ENCODE measurements at places on chromosomes 11 and 22. TPM values are rescaled to one million over a fixed set of nuclear protein-coding genes. Genes with fewer than 3 reads are reported as not detected.

Gene FOSL1
- total RNA-seq, result 1.7 TPM

GRCh38 chr11:82978422-82979099 is 77.0 kb downstream of the DDIAS start:
- peaks cover 7% of the 10 kb centered on the region for H3K36me3 ChIP-seq
- H3K27ac ChIP-seq, result no peak overlapping the region
- H3K4me1 ChIP-seq, result no peaks in the 10 kb centered on the region
- H3K4me3 ChIP-seq, result no peak overlapping the region
- no peaks in the 10 kb centered on the region for H3K27me3 ChIP-seq

DNA sequence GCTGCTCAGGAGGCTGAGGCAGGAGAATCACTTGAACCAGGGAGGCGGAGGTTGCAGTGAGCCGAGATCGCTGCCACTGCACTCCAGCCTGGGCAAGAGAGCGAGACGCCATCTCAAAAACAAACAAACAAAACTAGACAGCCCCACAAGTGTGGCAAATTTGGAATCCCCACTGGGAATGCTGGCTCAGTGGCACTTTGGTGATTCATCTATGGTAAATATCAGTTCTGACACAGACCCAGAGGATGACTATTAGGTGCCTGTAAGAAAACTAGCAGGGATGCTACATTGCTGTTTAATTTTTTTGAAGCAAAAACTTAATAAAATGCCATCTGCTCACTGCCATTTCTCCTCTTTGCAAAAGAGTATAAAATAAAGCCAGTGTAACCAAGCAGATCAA is 107.9 kb downstream of the NAT10 start:
- no peak for DNase-seq
- peaks cover 10% of the 10 kb centered on the region for H3K4me1 ChIP-seq
- H3K27ac ChIP-seq, result no peak overlapping the region

Gene RASD2
- 0.07 TPM for total RNA-seq

Gene PGA5
- total RNA-seq, result 0.69 TPM

GRCh38 chr22:20000246-20001081 is 16.2 kb downstream of the ARVCF start:
- no peaks in the 10 kb centered on the region for H3K27me3 ChIP-seq
- H3K4me3 ChIP-seq, result no peak overlapping the region
- H3K4me1 ChIP-seq, result peaks cover 20% of the 10 kb centered on the region

GRCh38 chr11:63888170-63889086 is 28.5 kb downstream of the RCOR2 start:
- peak overlapping the region; percentile 97 for H3K27ac ChIP-seq
- peaks cover 41% of the 10 kb centered on the region for H3K4me1 ChIP-seq
- peak overlapping the region; percentile 64 for H3K4me3 ChIP-seq
- no peaks in the 10 kb centered on the region for H3K27me3 ChIP-seq
- DNase-seq, result no peak
- peaks cover 2% of the 10 kb centered on the region for H3K36me3 ChIP-seq

Gene FGF3
- total RNA-seq, result not detected

Gene GAB4
- total RNA-seq, result not detected

Gene RTN4RL2
- total RNA-seq, result 2.1 TPM

Gene SDHAF2
- total RNA-seq, result 42.2 TPM

- H3K27ac ChIP-seq, result no peak overlapping the region
- H3K4me1 ChIP-seq, result no peaks in the 10 kb centered on the region
- no peak overlapping the region for H3K4me3 ChIP-seq
- DNase-seq, result no peak
These were observed 4.3 kb downstream of the SCUBE1 start for GRCh38 chr22:43338766-43339345.

All from progenitor cell of endocrine pancreas (in vitro differentiated cells).